ENCODE measurements at places on chromosomes 3 and 15.

DNA sequence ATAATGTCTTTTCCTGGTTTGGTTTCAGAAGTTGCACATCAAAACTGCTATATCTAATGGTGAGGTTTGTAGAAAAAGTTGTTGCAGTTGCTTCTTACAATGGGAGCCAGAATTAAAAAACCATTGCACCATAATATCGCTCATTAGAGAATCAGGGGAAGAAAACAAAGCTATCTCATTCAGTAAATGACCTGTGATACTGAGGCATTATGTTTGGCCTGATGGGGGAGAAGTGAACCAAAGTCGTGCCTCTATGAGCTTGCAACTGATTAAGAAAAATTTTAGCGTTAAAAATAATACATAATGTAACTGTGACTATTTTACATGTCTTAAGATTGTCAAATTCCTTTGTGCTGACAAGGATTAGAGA, 60.2 kb upstream of the ARHGEF26 start:
- DNase-seq, result no peak

DNA sequence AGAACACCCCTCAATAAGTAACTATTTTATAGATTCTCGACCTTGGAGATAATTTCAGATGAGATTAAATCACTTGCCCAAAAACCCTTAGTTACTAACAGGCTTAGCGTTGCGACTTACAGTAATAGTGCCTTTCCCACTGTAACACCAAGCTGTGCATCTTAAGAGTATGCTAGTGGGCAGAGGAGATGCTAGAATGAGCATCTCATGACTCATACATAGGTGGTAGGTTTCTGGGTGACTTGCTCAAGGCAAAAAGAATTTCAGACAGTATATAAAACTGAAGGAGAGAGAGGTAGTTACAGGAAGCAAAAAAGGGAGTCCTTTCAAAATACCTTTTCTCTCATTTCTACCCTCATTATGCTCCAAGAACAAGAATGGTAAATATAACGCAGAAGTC, 3.9 kb downstream of the KATNBL1 start:
- DNase-seq, result no peak

DNA sequence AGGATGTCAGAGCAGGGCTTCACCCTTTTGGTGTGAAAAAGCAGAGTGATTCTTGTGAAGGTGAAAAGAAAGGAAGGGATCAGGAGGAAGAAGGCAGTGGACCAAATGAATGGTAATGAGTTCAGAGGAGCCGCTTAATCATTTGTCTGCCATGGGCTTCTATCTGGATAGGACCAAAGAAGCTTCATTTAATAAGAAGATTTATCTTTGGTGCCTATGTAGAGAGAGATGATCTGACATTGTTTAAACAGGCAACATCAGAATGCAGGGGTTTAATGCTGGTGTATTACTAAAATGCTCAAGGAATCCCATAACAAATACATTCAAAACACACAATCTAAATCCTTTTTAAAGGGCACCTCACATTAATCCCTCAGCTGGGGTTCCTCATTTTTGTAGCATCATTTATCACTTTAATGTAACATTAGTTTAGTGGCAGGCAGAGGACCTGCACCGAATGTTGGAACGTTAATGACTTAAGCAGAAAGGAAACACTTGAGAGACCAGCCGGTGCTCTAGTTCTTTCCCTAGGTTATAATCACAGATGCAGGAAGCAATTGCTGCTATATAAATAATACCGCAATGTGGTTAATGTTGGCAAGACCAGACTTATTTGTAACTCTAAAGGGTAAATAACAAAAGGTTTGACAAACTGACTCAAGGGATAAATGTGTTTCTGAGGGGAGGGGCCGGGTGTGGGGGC, 27.9 kb upstream of the IL1RAP start:
- no peak for DNase-seq

DNA sequence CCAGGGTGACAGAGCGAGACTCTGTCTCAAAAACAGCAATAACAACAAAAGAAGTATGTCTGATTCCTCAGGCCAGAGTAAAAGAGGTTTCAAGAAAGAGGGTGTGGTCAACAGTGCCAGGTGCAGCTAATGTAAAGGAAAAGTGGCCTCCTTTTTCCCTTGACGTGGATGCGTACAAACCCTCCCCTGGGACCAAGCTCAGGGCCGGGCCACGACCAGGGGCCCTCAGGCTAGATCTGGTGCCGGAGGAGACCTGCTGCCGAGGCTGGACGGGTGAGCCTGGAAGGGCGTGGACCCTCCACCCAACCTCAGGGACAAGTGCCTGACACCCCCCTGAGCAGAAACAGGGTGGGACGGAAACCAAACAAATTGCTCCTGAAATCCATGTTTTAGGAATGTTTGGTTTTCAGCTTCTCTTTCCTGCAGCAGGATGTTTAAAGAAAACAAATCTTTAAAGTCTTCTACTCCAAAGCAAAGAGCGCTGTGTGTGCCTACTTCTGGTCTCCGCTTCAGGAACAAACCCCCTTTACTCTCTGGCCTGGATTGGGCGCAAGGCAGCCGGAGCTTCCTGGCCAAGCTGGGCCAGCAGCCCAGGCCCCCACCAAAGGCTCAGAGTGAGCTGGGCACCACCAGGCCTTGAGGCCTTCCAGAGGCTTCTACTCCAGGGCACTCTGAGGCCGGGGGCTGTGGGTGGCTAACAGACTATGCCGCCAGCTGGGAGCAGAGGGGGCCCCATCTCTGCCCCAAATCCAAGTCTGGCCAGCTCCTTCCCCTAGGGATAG, 21.4 kb downstream of the ZDHHC19 start:
- DNase-seq, result no peak

DNA sequence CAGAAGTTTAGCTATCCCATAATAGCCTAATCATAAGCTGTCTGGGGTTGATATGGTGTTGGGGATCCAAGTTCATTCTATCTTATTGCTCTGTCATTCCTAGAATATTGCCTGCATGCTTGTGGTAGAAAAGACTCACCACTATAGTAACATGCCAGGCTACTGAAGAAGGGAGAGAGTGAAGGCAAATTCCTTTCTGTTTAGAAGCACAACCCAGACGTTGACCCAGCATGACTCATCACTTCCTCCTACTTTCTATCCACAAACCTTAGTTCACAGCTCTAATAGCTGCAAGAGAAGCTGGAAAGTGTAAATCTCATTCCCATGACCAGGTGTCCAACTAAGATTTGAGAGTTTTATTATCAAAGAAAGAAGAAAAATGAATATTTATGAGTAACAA, 57.8 kb upstream of the NMD3 start:
- no peak for DNase-seq

DNA sequence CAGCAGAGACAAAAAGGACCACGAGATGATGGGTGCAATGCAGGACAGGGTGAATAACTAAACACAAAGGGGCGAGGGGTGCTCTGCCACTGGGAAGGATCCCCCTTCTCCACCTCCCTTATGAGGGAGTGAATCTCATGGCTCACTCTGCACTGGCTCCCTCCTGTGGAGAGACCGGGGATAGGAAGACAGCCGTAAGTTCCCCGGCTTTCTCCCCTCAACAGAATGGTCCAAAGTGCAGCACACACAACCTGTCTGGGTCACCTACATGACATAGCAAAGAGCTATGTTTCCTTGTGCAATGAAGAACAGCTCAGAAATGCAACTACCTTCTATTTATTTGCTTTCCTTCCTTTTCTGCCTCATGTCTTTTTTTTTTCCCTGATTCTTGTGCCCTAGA, 7.8 kb upstream of the ACSBG1 start:
- no peak for DNase-seq

DNA sequence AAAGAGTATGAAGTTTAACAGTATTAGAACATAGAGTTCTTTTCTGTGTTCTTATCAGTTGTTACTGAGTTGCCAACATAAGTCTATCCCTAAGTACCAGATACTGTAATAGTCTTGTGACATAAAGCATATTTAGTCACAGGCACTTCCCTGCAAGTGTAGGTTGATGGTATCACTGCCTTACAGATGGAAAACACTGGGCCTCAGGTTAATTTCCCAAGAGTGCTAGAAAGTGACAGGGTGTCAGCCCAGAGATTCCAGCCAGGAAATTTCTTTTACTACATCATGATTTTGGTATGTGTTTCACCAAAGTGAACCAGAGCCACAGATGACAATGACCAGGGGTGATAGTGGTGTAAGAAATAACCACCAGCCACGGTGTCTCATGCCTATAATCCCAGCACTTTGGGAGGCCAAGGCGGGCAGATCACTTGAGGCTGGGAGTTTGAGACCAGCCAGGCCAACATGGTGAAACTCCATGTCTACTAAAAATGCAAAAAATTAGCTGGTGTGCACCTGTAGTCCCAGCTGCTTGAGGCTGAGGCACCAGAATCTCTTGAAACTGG, 3.2 kb downstream of the EIF1B start:
- DNase-seq, result no peak

GRCh38 chr3:181402347-181402746, 309.4 kb upstream of the SOX2 start:
- DNase-seq, result no peak

- no peak for DNase-seq
Measured at GRCh38 chr3:11734-12133, 184.8 kb upstream of the CHL1 start.

DNA sequence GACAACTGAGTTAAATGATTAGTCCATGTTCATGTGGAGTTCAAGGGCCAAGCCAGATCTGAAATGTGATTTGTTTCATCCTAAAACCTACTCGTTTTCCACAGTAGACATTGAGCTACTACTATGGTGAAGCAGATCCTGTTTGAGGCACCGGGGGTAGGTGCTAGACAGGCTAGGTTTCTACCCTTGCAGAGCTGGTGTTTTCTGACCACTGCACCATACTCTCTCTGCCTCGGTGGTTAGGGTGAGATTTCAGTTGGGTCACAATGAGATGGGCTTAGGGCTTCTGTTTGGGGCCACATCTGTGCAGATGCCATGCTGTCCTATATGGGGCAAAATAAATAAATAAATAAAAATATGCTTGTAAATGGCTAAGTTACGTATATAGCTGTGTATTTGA, 99.3 kb downstream of the OXNAD1 start:
- DNase-seq, result no peak

DNA sequence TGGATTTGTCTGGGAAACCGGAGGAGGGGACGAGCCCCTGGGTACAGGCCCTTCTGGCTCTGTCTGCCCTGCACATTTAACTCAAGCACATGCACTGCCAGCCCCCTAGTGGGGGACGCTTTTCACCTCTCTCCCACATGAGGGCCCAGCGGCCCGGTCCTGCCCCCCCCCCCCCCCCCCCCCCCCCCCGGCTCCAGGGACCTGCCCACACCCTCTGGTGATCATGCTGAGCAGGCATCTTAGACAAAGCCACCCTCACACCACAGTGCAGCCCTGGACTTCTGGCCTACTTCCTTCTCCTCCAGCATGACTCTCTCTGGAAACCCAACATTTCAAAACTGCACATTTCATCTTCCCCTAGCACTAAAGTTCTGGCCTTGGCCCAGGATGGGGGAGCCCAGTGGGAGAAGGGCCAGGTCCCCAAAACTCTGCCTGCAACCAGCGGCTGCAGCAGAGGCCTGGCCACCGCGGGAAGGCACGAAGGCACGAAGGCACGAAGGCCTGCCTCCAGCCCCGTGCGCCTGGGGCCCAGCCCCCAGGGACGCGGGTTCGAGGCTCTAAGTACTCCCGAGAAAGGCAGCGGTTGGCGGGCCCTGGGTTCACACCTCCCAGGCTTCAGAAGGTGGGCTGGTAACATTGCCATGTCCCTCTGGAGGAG, 14.1 kb downstream of the KLF15 start:
- DNase-seq, result no peak

DNA sequence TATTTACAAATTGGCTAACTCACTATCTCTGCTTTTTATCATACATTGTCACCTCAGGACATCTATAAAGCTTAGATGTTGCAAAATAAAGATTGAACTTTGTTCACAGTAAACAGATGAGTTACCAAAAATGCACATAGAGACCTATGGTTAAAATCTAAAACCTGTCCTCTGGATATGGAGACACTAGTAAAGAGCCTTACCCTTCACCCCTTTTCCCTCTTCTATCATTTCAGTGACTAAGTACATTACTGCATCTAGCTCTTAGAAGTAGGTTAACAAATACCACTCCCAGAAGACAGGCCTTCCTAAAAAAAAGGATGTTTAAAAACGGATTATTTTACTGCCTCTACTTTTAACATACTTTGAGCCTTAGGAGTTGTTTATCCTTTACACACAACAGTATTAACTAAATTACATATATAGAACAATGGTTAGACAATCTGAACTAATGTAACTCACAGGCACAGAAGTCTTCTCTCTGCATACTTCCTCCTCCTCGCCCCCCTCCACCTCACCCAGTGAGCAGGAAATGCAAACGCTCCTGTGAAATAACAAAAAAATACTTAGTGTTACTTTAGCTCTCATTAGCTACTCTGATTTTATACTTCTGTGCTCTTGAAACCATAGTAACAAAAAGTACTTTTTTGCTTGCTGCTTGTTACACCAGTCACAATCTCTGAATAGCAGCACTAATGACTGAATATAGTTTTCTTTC, 23.3 kb downstream of the IREB2 start:
- no peak for DNase-seq

DNA sequence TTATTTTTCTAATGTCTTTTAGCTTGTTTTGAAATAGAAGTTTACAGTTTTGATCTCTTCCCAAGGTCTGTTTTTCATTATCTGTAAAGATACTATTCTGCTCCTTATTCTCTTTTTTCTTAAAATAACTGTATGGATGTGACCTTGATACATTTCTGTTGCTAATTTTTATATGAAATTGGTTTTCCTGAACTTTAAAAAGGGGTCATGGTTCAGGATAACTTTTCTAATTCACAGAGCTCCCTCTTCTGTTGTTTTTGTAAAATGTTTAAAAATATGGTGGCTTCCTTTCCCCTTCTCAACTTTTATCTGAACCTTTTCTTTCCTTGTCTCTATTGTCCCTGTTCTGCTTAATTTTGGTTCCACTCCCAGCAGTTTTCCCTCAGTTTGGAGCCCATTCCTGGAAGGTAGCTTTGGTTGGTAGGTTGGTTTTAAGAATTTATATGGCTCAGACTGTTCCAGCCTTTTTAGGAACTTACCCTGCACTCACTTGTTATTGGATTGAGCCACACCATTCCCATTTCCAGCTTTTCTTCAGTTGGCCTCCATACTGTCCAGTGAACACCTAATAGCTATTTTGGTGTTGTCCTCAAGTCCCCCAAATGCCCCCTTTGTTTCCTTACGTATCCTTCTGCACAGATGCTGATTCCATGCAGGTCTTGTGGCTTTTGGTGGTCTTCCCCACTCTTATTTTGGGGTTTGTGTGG, 70.3 kb downstream of the SLMAP start:
- no peak for DNase-seq

- DNase-seq, result no peak
Measured at GRCh38 chr3:129622226-129622874, 15.9 kb upstream of the PLXND1 start.

- DNase-seq, result no peak
Measured at GRCh38 chr15:98547741-98548138, 100.6 kb upstream of the IGF1R start.

DNA sequence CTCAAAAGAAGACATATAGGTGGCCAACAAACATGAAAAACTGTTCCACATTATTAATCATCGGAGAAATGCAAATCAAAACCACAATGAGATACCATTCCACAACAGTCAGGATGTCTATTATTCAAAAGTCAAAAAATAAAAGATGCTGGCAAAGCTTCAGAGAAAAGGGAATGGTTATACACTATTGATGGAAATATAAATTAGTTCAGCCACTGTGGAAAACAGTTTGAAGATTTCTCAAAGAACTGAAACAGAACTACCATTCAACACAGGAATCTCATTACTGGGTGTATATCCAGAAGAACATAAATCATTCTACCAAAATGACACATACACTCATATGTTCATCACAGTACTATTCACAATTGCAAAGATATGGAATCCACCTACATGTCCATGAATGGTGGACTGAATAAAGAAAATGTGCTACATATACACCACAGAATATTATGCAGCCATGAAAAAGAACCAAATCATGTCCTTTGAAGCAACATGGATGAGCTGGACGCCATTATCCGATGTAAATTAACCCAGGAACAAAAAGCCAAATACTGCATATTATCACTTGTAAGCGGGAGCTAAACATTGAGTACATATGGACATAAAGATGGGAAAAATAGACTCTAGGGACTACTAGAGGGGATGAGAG, 32.7 kb upstream of the DGKG start:
- DNase-seq, result no peak
